Suprapubic skin (tissue), 4 donors: ENCODE measurements at places on chromosomes 3 and 15.

DNA sequence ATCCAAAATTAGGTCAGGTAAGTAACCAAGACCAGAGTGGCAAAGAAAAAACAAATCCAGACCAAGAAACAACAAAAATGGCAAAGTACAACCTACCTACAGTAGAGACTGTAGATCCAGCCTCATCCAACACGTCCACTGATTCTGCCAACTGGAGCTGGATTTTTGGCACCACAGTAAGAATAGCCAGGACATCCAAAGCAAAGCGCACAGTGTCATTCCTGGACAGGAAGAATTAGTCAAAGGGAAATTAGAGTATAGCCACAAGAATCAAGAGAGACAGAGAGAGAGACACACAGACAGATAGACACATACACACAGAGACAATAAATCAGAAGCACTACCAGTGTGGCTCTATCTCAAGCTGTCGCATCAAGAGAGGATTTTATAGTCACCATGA is 31.1 kb downstream of the RBM15B start:
- H3K27me3 ChIP-seq, result no peaks in the 10 kb centered on the region
- H3K27ac ChIP-seq, result no peak overlapping the region
- no peak for DNase-seq
- H3K4me1 ChIP-seq, result no peaks in the 10 kb centered on the region
- H3K36me3 ChIP-seq, result peaks cover 79% of the 10 kb centered on the region
- no peak overlapping the region for H3K4me3 ChIP-seq

DNA sequence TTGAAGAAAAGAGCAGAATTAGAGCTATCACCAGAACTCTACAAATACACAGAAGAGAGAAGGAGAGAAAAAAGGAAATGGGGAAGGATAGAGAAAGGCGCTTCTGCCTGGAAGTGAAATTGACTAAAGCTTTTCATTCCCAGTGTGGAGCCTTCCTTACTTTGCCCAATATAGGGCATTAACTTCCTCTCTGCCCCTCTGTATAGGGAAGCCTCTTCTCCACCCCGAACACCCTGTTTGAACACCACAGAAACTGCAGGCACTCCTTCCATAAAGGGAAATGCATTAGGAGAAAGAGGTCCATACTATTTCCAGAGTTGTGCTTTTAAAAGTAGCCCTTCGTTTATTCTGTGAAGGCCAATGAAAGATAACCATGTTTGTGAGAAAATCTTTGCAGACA is 248.5 kb downstream of the RAP2B start:
- no peaks in the 10 kb centered on the region for H3K27me3 ChIP-seq
- no peak overlapping the region for H3K4me3 ChIP-seq
- H3K4me1 ChIP-seq, result no peaks in the 10 kb centered on the region
- no peak overlapping the region for H3K27ac ChIP-seq
- no peaks in the 10 kb centered on the region for H3K36me3 ChIP-seq
- DNase-seq, result no peak

- H3K27me3 ChIP-seq, result no peaks in the 10 kb centered on the region
- H3K27ac ChIP-seq, result peak overlapping the region; percentile 52
- peaks cover 22% of the 10 kb centered on the region for H3K4me1 ChIP-seq
- no peak overlapping the region for H3K4me3 ChIP-seq
- H3K36me3 ChIP-seq, result no peaks in the 10 kb centered on the region
These were observed 88.6 kb downstream of the LPP start for GRCh38 chr3:188242436-188243123.

- H3K27ac ChIP-seq, result no peak overlapping the region
- DNase-seq, result no peak
These were observed 116.9 kb downstream of the RORA start for GRCh38 chr15:61112231-61112630.

DNA sequence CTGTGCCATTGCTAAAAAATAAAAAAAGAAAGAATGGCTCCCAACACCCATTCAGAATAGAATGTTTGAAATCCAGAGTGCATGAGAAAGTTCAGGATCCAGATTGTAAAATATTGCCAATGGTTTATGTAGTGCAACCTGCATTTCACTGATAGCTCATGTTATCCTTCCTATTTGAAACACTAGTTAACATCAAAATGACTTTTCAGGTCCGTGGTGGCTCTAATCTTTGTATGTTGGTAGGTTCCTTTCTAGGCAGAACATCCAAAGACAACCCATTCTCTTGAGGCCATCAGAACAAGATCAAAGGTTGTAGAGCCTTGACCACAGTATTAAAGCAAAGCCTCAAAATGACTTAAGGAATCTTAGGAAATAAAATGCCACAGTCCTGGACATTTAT is 51.0 kb downstream of the PLCL2 start:
- no peak overlapping the region for H3K27ac ChIP-seq
- DNase-seq, result no peak
- H3K4me1 ChIP-seq, result no peaks in the 10 kb centered on the region
- no peaks in the 10 kb centered on the region for H3K27me3 ChIP-seq

DNA sequence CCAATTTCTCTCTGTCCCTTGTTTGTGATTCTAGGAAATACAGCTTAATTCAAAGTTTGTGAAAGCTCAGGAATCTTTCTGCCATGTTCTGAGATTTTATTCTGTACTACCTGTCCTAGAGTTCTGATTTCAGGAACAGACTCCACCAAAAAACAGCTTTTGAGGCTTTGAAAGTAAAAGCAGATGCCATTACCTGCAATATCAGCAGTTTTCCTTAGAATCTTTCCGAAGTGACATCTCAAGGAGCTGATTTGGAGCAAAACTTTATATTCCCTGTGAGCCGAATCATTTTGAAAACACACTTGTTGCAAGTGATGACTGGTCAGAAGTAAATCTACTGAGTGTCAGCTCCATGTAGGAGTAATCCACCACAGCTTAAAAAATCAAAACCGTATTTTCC is 59.3 kb upstream of the CCNL1 start:
- H3K27me3 ChIP-seq, result no peaks in the 10 kb centered on the region
- no peak for DNase-seq
- H3K27ac ChIP-seq, result no peak overlapping the region
- H3K4me3 ChIP-seq, result no peak overlapping the region
- H3K4me1 ChIP-seq, result no peaks in the 10 kb centered on the region
- no peaks in the 10 kb centered on the region for H3K36me3 ChIP-seq

GRCh38 chr3:144350125-144350524 is 378.5 kb downstream of the DIPK2A start:
- DNase-seq, result no peak
- H3K27ac ChIP-seq, result no peak overlapping the region
- no peaks in the 10 kb centered on the region for H3K4me1 ChIP-seq
- H3K36me3 ChIP-seq, result no peaks in the 10 kb centered on the region
- H3K4me3 ChIP-seq, result no peak overlapping the region
- no peaks in the 10 kb centered on the region for H3K27me3 ChIP-seq

DNA sequence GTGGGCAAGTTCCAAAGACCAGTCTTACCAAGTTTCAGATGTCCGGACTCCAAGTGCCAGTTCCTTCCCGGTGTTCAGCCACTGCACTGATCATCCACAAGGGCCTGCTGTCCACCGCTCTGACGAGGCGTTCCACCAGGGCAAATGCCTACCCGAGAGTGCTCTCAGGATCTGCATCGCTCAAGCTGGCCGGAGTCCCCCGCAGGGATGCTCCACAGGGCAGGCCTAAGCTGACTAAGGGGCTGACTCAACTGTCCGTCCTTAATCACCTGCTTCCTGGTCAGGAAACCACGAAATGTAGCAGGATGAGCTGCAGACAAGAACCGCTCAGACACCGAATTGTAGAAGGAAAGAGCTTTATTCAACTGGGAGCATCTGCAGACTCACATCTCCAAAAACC is 341.6 kb downstream of the KCNH8 start:
- no peaks in the 10 kb centered on the region for H3K36me3 ChIP-seq
- no peaks in the 10 kb centered on the region for H3K27me3 ChIP-seq
- H3K4me3 ChIP-seq, result no peak overlapping the region
- H3K27ac ChIP-seq, result no peak overlapping the region
- H3K4me1 ChIP-seq, result no peaks in the 10 kb centered on the region
- DNase-seq, result no peak

GRCh38 chr3:189304465-189305351 is 132.9 kb downstream of the TPRG1 start:
- peak overlapping the region; percentile 76 for H3K27ac ChIP-seq
- peak; percentile 68 for DNase-seq
- peaks cover 40% of the 10 kb centered on the region for H3K4me1 ChIP-seq
- H3K4me3 ChIP-seq, result no peak overlapping the region
- no peaks in the 10 kb centered on the region for H3K36me3 ChIP-seq
- H3K27me3 ChIP-seq, result no peaks in the 10 kb centered on the region

GRCh38 chr15:31278061-31278445 is 48.6 kb upstream of the KLF13 start:
- no peaks in the 10 kb centered on the region for H3K27me3 ChIP-seq
- DNase-seq, result peak; percentile 41
- H3K4me3 ChIP-seq, result no peak overlapping the region
- H3K4me1 ChIP-seq, result peaks cover 18% of the 10 kb centered on the region
